B cell (primary cell): ENCODE measurements at places on chromosomes 6 and 20.

GRCh38 chr20:19780261-19780660, 22.2 kb downstream of the RIN2 start:
- no peak for DNase-seq

DNA sequence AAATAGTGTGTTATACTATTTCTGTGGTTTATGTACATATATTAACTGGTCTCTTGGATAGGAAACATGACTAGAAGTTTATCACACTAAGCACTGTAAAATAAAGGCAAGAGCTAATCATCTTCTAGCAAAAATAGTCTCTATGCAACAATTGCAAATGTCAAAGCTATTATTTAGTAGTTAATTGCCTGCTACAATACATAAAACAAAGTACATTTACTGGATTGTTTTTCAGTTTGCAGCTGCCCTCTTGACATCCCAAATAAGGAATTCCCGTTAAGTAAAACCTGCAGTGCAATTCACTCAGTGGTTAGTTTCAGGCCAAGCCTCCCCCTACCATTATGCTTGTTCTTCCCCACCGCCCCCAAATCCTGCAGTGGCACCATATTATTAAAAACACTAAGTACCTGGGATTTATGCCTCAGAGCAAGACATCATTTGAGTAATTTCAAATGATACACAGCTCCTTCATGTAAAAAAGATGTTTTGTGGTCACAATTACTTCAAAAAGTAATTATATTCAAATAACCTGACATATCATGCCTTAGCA, 1.6 kb upstream of the ATP5F1E start:
- DNase-seq, result no peak

GRCh38 chr6:44662461-44663121, 275.1 kb downstream of the CDC5L start:
- no peak for DNase-seq

- DNase-seq, result no peak
Measured at GRCh38 chr6:29516108-29516507, 28.4 kb upstream of the MAS1L start.

- no peak for DNase-seq
Measured at GRCh38 chr6:16126056-16126455, 2.8 kb upstream of the MYLIP start.

DNA sequence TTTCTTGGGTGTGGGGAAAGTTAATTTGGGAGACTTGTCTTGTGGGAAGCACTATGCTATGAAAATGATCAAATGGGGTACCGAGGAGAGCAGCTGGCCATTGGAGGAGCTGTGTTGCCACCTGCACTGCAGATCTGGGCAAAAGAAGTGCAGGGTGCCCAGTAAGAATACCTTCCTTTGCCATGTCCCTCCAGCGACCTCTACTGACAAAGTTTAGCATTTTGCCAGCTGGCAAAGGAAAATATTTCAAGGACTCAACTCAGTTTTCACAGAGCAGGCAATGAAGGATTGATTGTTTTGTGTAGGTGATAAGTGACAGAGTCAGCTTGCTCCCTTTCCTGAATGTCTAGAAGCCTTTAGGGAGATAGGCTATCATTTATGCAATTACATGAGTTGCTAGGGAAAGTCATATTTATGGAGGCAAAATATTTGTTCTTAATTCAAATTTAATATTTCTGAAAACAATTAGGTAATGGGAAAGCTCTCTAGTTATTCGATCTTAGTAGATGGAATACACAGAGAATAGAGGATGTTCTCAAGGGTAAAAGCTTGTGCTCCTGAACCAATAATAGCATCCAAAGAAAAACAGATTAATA, 118.4 kb downstream of the FARS2 start:
- peak; percentile 15 for DNase-seq

- DNase-seq, result no peak
Measured at GRCh38 chr20:54151075-54151439, 22.7 kb downstream of the CYP24A1 start.

DNA sequence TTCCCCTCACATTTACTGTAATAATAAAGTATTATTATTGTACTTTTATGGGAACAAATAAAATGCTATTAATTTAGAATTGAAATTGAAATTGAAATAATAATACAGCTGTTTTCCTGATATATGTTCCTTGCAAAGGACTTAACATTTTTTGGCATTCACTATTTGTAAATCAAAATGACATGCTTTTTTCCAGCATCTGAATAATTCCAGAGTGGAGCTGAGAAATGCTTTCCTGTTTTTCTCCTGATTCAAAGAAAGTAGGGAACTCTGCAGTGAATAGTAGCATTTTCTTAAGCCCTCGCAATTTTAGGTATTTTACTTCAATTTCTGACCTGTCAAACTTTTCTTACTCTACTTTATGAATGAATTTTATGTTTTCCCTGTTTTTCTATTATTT, 72.1 kb downstream of the PHACTR2 start:
- no peak for DNase-seq

DNA sequence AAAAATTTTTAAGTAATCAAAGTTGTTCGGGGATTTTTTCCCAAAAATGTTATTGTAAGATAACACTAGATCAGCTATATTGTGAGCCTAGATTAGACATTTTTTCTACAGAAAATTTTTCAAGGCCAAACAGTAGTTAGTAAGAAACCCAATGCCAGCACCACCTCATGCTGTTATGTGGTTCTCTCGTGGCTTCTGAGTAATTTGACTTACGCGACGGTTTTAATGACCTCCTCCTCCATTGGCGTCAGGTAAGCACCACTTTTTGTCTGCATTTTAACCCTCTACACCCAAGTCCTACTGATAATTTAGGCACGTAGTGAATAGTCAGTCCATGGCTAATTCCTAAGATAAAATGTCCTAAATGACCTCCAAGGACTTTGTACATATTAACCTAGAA, 9.7 kb downstream of the RPS6KA2 start:
- no peak for DNase-seq

DNA sequence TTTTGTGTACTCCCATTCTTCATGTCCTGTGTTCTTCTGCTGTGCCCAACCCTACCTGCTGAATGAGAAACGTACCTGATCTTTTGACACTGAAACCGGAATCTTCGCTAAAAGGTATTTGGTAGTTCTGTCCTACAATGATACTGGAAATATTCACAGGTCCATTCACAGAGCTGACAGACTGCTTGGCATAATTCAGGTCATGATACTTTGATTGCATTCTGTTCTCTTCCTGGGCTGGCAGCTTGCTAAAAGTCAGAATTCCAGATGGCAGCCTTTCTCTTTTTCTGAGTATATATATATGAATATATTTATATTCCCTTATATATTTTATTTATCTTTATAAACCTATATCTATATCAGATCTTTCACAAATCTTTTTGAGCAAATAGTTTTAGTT, 375.1 kb downstream of the PHF3 start:
- DNase-seq, result no peak

GRCh38 chr6:137024237-137024990, 20.4 kb downstream of the IL20RA start:
- DNase-seq, result no peak

GRCh38 chr6:40169878-40170277, 235.6 kb upstream of the MOCS1 start:
- no peak for DNase-seq

- DNase-seq, result no peak
Measured at GRCh38 chr6:29558439-29559079, 973 bp downstream of the UBD start.

DNA sequence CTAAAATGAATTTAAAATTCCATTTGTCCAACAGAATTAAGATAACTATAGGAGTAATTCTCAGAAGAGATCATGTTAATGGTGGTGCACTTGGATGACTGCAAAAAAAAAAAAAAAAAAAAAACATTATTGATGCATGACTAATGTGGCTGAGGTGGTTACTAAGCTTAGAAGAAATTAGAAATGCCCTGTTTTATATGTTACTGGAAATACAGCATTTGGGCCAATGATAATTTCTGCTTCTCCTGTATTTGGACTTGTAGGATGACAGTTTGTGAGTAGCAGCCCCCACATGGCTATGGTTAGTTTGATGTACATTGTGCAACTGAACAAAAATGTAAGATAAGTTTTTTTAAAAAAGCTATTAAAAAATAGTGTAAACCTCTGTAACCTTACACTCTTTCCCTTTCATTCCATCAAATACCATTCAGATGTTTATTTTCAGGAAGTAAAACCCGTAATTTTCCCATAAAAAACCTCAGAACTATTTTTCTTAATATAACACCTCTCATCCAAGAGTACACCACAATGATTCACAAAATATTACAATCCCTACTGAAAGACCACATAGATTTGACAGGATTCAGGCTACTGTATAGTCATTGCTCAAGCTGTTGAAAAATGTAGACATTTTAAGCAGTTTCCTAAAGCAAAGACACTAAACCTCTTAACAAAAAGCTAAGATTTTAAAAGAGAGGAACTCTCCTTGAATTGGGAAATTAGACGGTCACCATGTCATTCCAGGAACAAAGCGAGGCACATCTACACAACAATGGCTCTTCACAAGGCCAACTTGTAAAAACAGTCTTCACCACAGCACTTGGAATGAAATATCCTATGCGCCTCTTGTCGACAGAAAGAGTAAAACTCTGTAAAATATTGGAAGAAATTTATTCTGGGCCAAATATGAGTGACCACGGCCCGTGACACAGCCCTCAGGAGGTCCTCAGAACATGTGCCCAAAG, 83.0 kb downstream of the WDR27 start:
- no peak for DNase-seq

DNA sequence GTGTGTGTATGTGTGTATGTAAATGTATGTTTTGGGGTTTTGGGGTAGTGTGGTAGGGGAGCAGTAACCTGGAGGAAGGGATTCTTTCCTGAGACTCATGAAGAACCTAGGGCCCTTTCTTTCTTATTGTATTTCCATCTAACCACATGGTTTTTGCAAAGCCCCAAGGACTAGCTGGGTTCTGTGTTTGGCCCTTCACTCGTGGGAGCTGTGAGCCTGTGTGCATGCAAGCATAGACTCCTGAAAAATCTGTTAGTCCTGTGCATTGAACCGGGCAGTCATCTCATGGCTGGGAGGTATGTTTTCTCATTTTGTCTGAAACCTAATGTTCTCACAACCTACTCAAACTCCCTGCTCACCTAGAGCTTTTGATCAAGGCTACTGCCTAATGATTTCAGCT, 219.1 kb downstream of the PHACTR1 start:
- DNase-seq, result no peak

DNA sequence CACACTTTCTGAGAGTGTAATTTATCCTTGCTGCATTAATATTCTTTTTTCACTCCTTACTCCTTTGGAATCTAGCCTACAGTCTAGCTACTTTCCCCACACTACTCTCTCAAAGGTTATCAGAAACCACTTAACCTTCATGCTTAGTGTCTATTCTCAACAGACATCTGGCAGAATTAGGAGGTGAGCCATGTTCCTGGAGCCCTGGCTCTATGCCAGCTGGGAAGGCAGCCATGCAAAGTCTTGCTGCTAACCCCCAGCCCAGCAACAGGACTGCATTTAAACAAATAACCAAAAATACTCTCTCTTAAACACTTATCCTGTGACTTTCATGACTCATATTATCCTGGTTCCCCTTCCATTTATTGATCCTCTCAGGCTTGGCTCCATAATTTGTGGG, 260.2 kb downstream of the BCKDHB start:
- no peak for DNase-seq

DNA sequence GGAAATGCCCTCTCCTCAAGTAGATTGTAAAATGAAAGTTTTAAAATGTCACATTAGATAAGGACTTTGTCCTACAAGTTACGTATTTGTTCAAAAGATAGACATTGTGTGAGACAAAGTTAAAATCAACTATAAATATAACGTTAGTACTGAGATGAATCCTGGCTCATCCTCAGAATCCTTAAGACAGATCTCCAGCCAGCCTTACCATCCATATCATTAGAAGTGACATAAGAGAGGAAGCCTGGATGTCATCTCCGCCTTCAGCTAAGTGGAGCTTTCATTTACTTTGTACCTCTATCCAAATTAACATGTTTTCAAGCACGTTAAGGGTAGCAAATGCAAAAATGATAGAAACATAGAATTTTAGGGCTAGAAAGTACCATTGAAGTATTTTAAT, 59.1 kb downstream of the SCAF8 start:
- no peak for DNase-seq

DNA sequence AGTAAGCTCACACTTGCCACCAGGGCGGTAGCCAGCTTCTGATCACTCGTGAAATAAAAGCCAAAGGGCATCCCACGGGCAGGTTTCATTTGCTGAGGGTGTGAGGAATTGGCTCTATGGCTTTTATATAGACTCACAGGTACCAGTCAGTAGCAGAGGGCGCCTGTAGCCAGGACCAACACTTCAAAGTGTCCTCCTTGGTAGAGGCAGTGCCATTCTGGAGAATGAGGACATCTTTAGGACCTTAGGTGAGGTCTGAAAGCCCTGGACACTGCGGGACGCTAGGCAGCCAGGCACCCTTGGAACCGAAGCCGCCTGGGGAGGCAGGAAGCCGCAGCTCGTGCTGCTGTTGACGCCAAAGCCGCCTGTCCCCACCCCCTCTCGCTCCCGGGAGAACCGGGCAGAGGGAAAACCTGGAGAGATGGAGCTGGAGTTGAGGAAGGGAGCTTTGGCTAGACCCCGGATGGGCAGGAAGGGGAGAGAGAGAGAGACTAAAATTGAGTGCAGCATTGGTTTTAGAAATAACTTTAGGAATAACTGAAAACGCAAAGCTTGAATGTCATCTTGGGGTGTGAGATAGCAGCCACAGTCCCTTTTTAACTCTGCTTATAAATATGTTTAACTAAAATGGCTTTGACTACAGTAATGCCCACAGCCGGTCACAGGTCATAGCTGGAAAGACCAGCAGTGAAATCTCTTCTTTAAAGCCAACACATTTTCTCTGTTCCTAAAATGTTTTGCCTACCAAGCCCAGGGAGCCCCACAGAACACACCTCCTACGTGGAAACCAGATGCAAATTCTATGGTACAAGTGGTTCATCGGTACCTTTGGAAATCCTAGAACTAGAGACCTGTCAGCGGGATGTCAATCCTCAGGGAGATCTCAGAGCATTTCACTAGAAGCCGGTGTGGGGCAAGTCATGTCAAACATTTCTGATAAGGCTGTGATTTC, 128.5 kb upstream of the CDYL start:
- DNase-seq, result peak; percentile 6

- DNase-seq, result no peak
Measured at GRCh38 chr6:7196019-7196402, 88.2 kb downstream of the RREB1 start.

DNA sequence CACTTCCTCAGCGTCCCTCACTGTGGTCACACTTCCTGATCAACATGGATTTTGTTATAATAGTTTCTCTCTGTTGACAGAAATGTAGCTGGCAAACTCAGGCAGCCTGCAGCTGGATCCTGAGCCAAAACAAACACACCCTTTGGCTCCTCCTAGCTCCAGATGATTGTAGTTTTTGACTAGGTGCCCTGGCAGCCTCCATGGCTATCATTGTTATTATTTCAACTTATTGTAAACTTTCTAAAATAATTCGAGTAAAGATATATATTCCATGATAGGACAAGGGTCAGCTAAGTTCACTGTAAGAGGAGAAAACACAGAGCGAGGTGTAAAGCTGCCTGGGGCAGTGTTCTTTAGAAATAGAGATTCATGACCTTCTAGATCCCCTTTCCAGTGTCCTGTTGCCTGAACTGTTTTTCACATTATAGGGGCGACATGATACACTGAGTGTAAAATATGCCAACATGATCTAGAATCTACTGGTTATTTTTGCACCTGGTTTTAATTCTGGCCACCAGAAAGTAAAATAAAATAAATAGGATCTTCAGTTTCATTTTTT, 98.2 kb upstream of the HDGFL1 start:
- no peak for DNase-seq

- no peak for DNase-seq
Measured at GRCh38 chr20:6618051-6618450, 149.4 kb upstream of the BMP2 start.
